ENCODE measurements at places on chromosomes 16 and 17. TPM values are rescaled to one million over a fixed set of nuclear protein-coding genes. Genes with fewer than 3 reads are reported as not detected.

GRCh38 chr17:58703916-58704286, 11.5 kb downstream of the RAD51C start:
- DNase-seq: no peak

- DNase-seq: no peak
These were observed 53.7 kb downstream of the WDR45B start for GRCh38 chr17:82594571-82594970.

GRCh38 chr17:48520631-48521079, 10.2 kb downstream of the HOXB1 start:
- no peak for DNase-seq

DNA sequence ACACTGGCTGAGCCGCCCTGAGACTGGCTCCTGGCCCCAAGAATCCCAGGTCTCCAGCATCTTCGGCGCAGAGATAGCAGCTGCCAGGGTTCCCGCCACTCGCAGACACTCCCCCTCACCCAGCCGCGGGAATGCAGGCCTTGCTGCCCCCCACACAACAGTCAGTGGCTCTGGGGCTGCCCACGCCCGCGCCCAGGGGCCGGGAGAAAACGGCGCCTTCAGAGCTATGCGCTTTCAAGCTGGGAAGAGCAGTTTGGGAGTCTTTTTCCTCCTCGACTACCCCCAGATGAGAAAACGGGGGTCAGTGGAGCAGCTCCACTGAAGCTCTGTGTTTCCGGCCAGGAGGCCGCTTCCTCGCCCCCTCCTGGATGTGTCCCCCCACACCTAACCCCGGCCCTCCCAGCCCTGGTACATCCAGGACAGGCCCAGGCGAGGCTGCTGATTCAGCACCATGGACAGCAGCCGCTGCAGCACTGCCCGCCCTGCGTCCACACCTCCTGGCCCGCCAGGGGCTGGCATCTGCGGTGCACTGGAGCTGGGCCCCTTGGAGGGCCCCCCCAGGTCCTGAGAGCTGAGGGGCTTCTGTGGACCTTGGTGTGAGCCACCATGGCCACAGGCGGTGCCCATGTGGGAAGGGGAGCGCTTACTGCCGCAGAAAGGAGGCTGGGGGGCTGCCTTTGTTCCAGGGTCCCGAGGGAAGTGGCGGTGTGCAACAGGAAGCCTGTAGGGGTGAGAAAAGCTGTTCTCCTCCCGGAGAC, 35.7 kb downstream of the CACNA1H start:
- peak; percentile 41 for DNase-seq

DNA sequence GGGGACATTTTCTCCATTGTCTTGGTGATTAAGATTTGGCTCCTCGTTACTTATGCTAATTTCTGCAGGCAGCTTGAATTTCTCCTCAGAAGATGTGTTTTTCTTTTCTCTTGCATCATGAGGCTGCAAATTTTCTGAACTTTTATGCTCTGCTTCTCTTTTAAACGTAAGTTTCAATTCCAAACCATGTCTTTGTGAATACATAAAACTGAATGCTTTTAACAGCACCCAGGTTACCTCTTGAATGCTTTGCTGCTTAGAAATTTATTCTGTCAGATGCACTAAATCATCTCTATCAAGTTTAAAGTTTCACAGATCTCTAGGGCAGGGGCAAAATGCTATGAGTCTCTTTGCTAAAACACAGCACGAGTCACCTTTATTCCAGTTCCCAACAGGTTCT, 19.4 kb downstream of the ARHGAP44 start:
- no peak for DNase-seq

GRCh38 chr17:17999364-18000029, 26.8 kb downstream of the DRC3 start:
- no peak for DNase-seq

DNA sequence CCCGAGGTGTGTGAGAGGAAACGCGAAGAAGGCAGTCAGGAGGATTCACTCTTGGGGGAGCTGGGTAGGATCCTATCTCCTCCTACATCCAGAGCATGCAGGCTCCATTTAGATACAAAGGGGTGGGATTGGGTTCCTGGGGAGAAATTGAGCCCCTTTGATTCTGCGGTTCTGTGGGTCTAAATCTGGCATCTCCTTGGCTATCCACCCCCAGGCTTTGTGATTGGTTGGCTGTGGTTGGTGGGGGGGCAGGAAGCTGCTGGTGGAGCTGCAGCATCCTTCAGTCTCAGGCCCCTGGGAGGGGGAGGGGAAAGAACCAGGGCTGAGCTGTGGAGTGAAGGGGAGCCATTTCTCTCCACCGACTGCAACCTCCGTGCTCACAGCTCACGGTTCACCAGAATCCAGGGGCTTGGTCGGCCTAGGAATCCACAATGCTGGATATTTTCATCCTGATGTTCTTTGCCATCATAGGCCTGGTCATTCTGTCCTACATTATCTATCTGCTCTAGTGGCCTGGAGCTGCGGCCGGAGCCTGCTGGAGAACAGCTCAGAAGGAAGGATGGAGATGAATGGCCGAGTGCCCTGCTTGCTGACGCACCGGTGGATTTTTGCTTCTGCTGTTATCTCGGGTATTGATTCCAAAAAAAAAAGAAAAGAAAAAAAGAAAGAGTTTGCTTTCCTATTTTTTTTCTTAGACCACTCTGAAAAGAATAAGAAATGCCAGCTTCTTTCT, at the start of gene LASP1NB:
Gene LASP1NB, plus strand, starts transcription at position 352 of the 733 bp plus-strand sequence.
- DNase-seq: peak; percentile 43

- no peak for DNase-seq
These were observed 218.8 kb downstream of the IRF8 start for GRCh38 chr16:86117756-86118155.

- no peak for DNase-seq
These were observed 79.7 kb downstream of the VAT1L start for GRCh38 chr16:77868052-77868451.

- no peak for DNase-seq
These were observed 10.5 kb downstream of the PIMREG start for GRCh38 chr17:6454495-6455320.

MT1G gene
- total RNA-seq: not detected

ZNF263 gene
- total RNA-seq: 27.6 TPM

Data from OCI-LY7 (cell line).